ENCODE measurements at places on chromosomes 7 and 10.

DNA sequence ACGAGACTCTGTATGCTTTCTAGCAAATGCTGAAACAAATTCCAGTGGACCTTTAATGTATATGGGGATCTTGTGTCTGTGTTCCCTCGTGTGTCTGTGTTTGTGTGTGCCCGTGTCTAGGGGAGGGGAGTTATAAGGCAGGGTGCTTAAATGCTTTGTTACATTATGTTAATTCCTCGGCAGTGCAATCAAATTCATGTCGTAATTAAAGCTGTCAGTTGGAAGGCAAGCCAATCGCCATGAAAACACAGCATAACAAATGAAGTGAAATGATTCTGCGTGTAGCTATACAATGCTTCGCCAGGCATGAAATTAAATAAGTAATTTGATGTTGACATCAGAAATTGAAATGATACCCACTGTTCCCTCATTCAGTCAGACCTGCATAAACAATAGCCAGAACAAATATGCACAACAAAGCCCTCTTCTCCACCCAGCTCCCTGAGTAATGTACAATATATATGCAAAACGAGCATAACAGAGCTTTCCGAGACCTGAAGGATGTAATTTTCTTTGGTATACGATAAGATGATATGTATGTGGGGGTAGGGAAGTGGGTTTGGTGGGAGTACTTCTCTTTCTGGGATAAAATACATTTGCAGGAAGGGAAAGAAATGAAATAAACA is 534.1 kb downstream of the AUTS2 start:
- DNase-seq, result no peak

DNA sequence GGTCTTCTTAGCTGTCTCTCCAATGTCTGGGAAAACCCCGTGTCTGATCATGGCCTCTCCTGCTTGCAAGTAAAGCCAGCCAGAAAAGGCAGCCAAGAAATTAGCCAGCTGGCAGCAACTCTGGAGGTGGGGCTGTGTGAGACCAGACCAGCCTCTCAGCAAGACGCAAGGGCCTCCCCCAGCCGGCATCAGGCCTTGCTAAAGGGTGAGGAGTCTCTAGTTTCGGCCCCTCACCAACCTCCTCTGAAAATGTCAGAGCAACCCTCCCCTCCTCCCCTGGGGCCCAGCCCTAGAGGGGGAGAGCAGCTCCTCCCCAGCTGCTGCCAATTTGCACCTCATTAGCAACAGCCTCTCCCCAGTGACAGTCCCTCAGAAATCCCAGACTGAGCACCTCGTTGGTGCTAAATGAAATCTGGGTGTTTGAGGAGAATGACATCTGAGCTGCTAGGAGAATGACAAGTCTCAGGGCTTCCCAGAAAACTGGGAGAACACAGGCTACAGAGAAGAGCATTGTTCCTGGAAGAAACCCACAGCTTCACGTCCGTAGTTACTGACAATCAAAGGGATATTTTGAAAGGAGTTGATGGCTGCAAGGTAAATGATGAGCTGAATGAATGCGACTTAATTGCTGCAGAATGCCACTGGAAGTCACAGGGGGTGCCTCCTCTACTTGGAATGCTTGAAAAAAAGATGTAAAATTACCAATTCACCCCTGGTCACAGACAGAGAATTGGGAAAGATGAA is 25.9 kb downstream of the DGKI start:
- DNase-seq, result no peak

DNA sequence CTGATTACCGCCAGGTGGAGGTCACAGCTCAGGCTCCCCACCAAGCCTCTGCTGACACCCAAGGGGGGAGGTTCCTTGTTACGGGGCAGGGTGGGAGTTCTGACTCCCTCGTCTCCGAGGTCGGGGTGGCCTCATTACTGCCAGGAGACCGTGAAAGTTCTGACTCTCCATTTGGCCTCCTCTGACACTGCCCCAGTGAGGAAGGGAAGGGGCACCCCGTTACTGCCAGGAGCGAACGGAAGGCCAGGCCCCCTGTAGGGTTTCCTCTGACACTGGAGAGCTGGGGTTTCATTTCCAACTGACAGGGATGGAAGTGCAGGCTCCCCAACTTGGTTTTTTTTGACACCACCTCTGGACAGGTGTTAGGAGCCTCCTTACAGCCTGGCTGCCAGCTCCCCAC is 138.1 kb upstream of the EEPD1 start:
- DNase-seq, result no peak

- DNase-seq, result no peak
These were observed 90.0 kb downstream of the SLIT1 start for GRCh38 chr10:97095701-97096260.

DNA sequence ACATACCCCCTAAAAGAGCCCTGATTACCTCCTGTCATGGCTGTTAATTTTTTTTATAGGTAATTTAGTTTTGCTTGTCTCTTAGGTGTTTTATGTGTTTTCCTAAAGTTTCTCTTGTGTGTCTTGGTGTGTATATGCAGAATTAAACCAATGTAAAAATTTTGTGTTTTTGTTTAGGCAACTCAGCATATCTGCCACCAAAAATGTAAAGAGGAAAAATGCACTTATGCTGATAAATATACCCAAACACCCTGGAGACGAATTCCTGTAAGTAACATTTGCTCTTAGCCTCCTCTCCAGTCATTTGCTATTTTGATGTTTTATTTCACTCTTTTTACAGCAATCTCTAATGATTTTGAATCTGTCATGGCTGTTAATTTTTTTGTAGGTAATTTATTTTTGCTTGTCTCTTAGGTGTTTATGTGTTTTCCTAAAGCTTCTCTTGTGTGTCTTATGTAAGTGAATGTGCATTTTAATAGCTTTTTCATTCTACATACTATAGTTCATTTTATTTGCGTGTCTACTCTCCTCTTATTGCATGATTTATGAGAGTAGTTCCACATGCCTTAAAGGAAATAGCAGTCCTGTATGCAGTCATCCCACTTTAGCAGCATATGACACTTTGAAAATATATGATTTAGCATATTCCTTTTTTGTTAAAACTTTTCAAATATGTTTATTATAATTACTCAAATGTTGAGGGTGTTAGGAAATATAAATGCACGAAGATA is 149.2 kb downstream of the CCSER2 start:
- DNase-seq, result no peak

GRCh38 chr10:33732161-33732680 is 397.8 kb upstream of the NRP1 start:
- no peak for DNase-seq

GRCh38 chr7:38840736-38841460 is 68.1 kb downstream of the VPS41 start:
- DNase-seq, result no peak

DNA sequence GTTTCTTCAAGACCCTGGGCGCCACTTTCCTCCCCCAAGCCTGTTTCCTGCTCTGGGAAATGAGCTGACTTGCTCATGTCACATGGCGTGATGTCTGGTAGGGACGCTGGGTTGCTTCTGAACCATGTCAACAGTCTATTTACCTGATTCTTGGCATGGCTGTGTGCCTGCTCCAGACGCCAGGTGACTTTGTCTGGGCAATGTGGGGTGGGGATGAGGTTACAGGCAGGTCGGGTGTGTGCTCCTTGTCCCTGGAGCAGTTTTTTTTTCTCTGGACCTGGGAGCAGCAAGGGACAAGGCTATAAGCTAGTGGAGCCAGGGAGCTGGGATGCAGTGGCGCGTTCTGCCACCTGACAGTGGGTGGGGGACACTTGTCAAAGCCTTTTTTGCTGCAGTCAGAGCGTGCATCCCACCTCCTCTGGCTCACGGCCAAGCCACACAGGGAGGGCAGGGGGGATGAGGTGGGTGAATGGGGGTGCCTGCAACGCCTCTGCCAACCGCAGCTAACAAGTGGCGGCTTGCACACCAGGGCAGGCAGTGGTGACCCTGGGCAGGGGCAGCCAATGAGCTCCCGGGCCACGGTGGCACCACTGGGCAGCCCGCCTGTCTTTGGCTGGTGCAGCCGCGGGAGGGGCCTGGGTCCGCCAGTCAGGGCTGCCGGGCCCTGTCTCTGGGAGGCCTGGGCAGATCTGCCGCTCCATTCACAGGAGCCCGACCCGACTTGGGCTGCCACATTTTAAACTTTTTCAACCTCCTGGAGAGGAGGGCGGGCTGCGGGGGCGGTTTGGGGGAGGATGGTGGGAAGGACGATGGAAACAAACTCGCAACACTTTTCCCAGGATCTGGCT is 22.9 kb downstream of the DNAJB12 start:
- peak; percentile 82 for DNase-seq

GRCh38 chr7:157139111-157139809 is 534 bp downstream of the UBE3C start:
- peak; percentile 29 for DNase-seq

- DNase-seq, result no peak
These were observed 275.8 kb upstream of the LYZL1 start for GRCh38 chr10:29012926-29013554.

GRCh38 chr7:154794147-154794780 is 208.7 kb downstream of the PAXIP1 start:
- DNase-seq, result no peak

GRCh38 chr7:149772956-149773434 is 393 bp downstream of the ZNF467 start:
- DNase-seq, result no peak

GRCh38 chr7:19621740-19622139 is 87.1 kb downstream of the POLR1F start:
- DNase-seq, result no peak

- DNase-seq, result no peak
These were observed 85.1 kb downstream of the CPED1 start for GRCh38 chr7:121073463-121074099.

DNA sequence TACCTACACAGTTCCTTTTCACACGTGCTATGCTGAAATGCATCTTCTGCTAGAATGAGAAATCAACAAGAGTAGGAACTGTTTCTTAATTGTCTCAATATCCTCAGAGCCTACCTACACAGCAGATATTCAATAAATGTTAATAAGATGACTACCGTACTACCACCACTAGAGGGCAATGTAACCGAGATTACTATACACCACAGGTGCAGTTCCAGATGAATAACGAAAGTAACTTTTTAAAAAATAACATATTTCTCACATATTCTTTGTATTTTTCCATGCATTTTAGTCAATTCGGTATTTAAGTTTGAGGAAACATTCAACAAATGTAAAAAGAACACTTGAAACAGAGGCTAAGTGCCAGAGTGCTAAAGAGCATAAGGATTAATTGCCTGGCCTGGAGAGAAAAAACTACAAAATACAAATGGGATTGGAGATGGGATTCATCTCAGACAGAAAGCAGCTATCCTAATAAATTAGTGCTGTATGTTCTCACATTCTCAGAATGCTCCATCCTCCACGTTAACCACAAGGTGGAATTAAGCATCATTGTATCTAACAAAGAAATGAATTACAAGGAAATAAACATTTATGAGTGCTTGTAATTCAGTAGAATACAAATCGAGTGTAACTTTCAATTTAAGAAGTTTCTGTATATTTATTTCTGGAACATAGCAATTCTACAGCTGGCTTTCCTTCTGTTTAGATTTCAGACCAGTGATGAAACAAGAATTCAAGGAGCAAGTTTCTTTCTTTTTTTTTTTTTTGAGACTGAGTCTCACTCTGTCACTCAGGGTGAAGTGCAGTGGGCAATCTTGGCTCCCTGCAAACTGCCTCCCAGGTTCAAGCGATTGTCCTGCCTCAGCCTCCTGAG is 20.3 kb upstream of the HECTD2 start:
- DNase-seq, result no peak

DNA sequence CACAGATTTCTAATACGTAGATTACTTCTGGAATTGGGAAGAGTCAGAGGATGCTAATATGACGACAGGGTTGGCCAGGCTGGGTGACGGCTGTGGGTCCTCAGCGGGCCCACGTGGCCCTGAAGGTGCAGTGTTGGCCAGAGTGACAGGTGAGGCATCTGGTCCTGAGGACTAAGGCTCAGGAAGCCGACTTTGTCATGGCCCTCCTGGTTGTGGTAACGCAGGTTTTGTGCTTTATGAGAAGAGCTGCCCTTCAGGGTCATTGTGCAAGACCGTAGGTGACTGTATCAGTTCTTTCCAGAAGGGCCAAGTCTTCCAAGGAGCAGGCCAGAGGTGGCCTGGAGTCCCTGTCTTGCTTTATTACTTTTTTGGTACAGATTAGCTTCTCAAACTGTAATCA is 2.5 kb downstream of the EIF3B start:
- DNase-seq, result no peak

- no peak for DNase-seq
These were observed 32.7 kb downstream of the STK17A start for GRCh38 chr7:43615558-43616145.

- no peak for DNase-seq
These were observed 150.8 kb upstream of the NPS start for GRCh38 chr10:127398140-127398970.

DNA sequence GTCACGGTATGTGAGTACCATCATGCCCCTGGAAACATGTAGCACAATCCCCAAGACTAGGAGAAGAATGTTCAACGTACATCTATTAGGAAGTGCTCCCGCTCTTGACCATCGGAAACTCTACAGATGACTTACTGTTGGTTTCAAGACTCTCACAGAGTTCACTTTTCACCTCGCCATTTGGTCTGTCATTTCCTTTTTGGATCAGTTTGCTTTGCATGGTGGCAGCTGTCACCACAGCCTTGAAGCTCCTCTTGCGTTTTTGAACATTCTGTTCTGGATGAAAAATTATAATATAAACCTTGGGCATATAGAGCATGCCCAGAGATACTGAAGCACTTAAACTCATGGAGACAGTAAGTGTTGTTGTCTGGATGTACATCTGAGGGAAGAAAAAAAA is 806.8 kb downstream of the GRM8 start:
- no peak for DNase-seq

- no peak for DNase-seq
These were observed 133.1 kb downstream of the ADARB2 start for GRCh38 chr10:1604246-1604645.

DNA sequence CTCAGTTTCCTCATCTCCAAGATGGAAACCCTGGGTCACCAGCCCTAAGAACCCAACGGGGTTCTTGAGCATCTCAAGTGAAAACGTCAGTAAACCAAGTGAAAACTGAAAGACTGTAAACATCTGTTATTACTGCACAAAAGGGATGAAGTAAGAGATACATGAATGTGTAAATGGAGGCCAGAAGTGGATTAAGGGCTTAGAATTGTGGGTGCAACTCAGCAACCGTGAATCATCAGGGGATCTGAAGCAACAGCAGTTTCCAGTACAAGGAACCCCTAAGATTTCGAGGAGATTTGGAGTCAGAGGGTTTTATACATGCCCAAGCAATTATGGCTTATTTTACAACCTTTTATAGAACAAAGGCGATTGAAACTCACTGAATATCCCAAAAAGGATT is 95.7 kb upstream of the SVIL start:
- no peak for DNase-seq

- no peak for DNase-seq
These were observed 9.7 kb downstream of the ZSCAN21 start for GRCh38 chr7:100059251-100059739.

DNA sequence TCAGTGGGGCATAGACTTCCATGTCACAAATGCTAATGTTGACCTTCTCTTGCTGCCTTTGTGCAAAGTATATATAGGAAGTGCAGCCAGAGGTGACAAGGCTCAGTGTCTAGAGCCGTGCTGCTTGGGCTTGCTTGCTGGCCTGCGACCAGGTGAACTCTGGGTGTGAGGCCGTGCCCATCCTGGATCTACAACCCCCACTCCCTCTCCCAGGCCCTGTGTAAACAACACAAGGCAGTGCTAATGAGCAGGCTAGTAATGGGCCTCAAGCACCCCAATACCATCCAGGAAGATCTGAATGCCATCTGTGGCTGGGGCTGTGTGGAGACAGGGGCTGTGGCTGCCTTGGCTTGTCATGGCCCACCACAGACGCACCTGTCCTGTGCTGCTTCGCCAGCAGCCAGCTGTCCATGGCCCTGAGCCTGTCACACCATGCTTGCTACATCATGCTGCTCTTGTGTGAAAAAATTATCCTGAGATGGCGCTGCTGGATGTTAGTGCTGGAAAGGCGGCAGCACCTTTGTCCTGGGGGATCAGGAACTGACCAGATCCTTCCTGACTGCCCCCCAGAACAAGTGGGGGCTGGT is 107.6 kb upstream of the ZNF92 start:
- no peak for DNase-seq

All from stimulated activated CD8-positive, alpha-beta memory T cell treated with anti-CD3 and anti-CD28 coated beads, Interleukin-15, amount 100 ng/mL, for 4 hours (primary cell).